ENCODE measurements at places on chromosomes 4 and X.

- no peaks in the 10 kb centered on the region for H3K36me3 ChIP-seq
- no peaks in the 10 kb centered on the region for H3K4me1 ChIP-seq
- no peak overlapping the region for H3K4me3 ChIP-seq
- no peak for DNase-seq
- no peaks in the 10 kb centered on the region for H3K27me3 ChIP-seq
These were observed 109.9 kb upstream of the SORBS2 start for GRCh38 chr4:185921583-185922555.

DNA sequence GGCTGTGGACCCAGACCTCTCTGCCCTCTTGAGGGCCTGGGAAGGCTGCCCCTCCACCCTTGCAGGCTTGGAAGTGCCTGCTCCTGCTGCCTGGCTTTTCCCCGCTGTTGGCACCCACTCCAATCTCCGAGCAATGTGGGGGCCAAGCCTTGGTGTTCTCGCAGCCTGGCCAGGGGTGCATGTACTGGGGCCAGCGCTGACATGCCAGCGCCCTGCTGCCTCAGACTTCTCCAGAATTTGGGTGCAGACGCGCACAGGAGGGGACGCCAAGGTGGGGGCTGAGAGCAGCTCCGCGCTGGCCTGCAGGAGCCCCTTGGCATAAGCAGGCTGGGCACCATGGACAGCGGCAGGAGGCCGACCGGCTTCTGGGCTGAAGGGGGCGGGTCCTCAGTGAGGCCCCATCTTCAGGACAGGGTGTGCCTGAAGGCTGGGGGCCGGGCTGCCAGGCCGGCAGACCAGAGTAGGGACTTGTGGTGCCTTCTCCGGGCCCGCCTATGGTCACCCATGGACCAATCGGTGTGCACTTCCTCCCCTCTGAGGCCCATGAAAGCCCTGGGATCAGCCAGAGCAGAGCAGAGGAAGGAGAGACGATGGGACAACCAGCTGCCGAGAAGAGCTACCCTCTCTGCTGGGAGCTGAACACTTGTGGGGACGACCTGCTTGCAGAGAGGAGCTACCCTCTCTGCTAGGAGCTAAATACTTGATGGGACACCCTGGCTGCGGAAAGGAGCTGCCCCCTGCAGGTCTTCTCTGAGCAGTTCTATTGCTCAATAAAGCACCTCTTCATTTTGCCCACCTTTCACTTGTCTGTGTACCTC lies 118.3 kb downstream of the DNAAF6 start:
- H3K36me3 ChIP-seq: no peaks in the 10 kb centered on the region
- peaks cover 26% of the 10 kb centered on the region for H3K27me3 ChIP-seq
- H3K4me3 ChIP-seq: no peak overlapping the region
- no peak overlapping the region for H3K27ac ChIP-seq
- no peaks in the 10 kb centered on the region for H3K4me1 ChIP-seq

DNA sequence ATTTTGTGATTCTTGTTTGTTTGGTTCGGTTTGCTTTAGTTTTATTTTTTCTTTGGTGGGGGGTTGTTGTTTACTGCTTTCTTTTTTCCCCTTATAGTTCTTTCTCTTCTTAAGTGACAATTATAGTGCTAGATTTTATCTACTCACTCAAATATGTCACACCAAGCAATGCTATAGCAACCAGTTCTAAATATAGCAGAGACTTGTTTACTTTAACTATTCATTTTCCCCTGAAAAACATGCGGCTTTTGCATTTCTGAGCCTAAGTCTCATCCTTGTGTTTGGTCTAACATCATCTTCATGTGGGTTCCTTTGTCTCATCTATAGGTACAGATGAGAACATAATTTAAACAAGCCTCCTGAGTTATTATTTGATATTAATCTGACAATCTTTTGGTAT lies 676.6 kb downstream of the FAT4 start:
- H3K4me1 ChIP-seq: no peaks in the 10 kb centered on the region
- DNase-seq: no peak
- H3K4me3 ChIP-seq: no peak overlapping the region
- H3K36me3 ChIP-seq: no peaks in the 10 kb centered on the region
- H3K27me3 ChIP-seq: no peaks in the 10 kb centered on the region

- H3K4me3 ChIP-seq: no peak overlapping the region
- H3K27me3 ChIP-seq: no peaks in the 10 kb centered on the region
- H3K4me1 ChIP-seq: peaks cover 5% of the 10 kb centered on the region
- no peaks in the 10 kb centered on the region for H3K36me3 ChIP-seq
These were observed 15.4 kb upstream of the JADE1 start for GRCh38 chr4:128793859-128794672.

DNA sequence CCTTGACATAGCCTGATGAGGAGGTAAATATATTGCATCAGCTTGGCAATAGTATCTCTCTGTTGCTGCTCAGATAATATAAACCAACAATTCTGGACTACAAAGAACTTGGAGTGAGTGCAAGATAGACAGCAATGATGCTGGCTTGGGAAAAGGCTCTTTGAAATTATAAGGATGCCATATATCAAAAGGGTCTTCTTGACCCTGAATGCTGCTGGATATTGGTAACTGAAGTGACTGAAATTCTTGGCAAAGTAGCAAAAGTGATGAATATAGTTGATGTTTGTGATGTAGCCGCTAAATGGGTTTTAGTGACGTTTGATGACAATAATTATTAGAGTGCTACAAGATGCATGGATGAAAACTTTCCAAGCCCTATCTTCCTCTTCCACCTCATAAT lies 1391.6 kb downstream of the ADGRL3 start:
- H3K36me3 ChIP-seq: no peaks in the 10 kb centered on the region
- no peak overlapping the region for H3K4me3 ChIP-seq
- H3K27me3 ChIP-seq: no peaks in the 10 kb centered on the region
- DNase-seq: no peak
- no peaks in the 10 kb centered on the region for H3K4me1 ChIP-seq
- H3K27ac ChIP-seq: no peak overlapping the region

- no peaks in the 10 kb centered on the region for H3K27me3 ChIP-seq
- DNase-seq: no peak
These were observed 21.4 kb upstream of the IL15 start for GRCh38 chr4:141614878-141615586.

DNA sequence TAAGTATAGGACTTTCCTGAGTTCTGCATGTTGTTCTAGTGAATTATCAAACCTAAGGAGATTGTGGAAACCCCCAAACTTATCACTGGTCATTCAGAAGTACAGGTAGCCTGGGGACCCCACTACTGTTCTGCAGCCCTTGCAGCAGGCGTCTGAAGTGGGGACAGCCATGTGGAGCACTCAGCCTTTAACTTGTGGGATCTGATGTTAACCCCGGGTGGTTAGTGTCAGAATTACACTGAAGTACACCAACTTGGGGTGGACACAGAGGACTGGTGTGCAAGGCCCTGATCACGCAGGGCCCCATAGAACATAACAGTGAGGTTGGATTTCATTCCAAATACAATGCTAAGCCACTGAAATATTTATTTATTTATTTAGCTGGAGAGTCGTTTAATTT lies 103.7 kb downstream of the SCD5 start:
- no peak overlapping the region for H3K27ac ChIP-seq
- no peak overlapping the region for H3K4me3 ChIP-seq
- no peaks in the 10 kb centered on the region for H3K27me3 ChIP-seq
- no peak for DNase-seq

- H3K27ac ChIP-seq: no peak overlapping the region
- no peaks in the 10 kb centered on the region for H3K36me3 ChIP-seq
- no peak overlapping the region for H3K4me3 ChIP-seq
- H3K4me1 ChIP-seq: no peaks in the 10 kb centered on the region
These were observed 129.5 kb downstream of the PACRGL start for GRCh38 chr4:20829617-20830357.

GRCh38 chrX:7214251-7214650 lies 66.3 kb upstream of the PUDP start:
- no peaks in the 10 kb centered on the region for H3K36me3 ChIP-seq
- H3K4me3 ChIP-seq: no peak overlapping the region
- H3K4me1 ChIP-seq: no peaks in the 10 kb centered on the region
- H3K27ac ChIP-seq: no peak overlapping the region

DNA sequence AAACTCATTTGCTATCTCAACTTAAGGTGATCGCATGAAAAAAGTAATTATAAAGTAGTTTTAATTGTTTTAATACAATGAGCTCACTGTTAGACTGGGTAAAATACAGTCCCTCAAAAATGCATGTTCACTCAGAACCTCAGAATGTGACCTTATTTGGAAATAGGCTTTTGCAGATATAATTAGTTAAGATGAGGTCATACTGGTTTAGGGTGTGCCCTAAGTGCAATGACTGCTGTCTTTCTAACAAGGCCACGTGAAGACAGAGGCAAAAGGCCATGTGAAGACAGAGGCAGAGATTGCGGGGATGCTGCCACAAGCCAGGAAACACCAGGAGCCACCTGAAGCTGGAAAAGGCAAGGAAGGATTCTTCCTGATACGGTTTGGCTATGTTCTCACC lies 262.1 kb downstream of the NKX6-1 start:
- H3K36me3 ChIP-seq: no peaks in the 10 kb centered on the region
- no peaks in the 10 kb centered on the region for H3K27me3 ChIP-seq
- H3K4me1 ChIP-seq: no peaks in the 10 kb centered on the region
- no peak overlapping the region for H3K27ac ChIP-seq
- H3K4me3 ChIP-seq: no peak overlapping the region

GRCh38 chr4:57075367-57075766 lies 34.8 kb downstream of the IGFBP7 start:
- no peak overlapping the region for H3K27ac ChIP-seq
- H3K36me3 ChIP-seq: no peaks in the 10 kb centered on the region
- peaks cover 9% of the 10 kb centered on the region for H3K4me1 ChIP-seq

- no peaks in the 10 kb centered on the region for H3K36me3 ChIP-seq
- H3K4me1 ChIP-seq: no peaks in the 10 kb centered on the region
- DNase-seq: no peak
- H3K27ac ChIP-seq: no peak overlapping the region
- H3K4me3 ChIP-seq: no peak overlapping the region
These were observed 22.3 kb downstream of the TMEM31 start for GRCh38 chrX:103733017-103733416.

GRCh38 chr4:164368894-164369293 lies 385.0 kb upstream of the SMIM31 start:
- DNase-seq: no peak
- no peaks in the 10 kb centered on the region for H3K27me3 ChIP-seq

- H3K27me3 ChIP-seq: peaks cover 5% of the 10 kb centered on the region
- no peaks in the 10 kb centered on the region for H3K4me1 ChIP-seq
- DNase-seq: no peak
- H3K4me3 ChIP-seq: no peak overlapping the region
These were observed 378.0 kb downstream of the CPXCR1 start for GRCh38 chrX:89124985-89125384.

- H3K4me3 ChIP-seq: peak overlapping the region; percentile 33
- peak overlapping the region; percentile 95 for H3K27ac ChIP-seq
- peaks cover 57% of the 10 kb centered on the region for H3K4me1 ChIP-seq
- no peaks in the 10 kb centered on the region for H3K27me3 ChIP-seq
- H3K36me3 ChIP-seq: no peaks in the 10 kb centered on the region
These were observed 2.0 kb downstream of the SETD7 start for GRCh38 chr4:139553751-139554641.

DNA sequence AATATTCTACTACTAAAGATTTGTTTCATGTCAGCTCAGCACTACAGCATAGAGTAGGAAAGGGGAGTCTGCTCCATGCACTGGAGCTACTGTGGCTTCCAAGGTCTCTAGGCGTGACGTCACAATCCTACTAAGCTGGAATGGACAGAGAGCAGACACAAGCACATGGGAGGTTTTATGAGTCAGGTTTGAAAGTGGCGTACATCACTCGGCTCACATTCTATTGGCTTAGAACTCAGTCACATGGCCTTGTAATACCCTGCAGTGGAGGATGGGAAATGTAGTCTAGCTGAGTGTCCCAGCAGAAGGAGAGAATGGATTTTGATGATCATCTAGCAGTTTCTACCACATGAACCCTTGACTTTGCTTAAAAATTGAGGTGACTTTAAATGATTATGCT lies 624.8 kb upstream of the ATOH1 start:
- peak; percentile 29 for DNase-seq
- no peak overlapping the region for H3K4me3 ChIP-seq
- H3K36me3 ChIP-seq: no peaks in the 10 kb centered on the region

DNA sequence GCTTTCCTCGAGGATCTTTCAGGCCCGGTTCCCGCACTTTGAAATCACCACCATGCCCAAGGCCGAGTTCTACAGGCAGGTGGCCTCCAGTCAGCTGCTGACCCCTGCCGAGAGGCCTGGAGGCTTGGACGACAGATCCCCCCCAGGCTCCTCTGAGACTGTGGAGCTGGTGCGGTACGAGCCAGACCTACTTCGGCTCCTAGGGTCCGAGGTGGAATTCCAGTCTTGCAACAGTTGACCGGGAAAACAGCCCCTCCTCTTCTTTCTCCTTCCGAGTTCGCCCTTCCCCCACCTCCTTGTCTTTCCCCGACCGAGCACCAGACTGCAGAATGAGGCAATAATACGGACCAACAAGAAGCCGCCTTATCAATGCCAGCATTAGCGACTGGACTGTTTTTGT lies 54.4 kb downstream of the ELF4 start:
- no peak for DNase-seq
- peaks cover 21% of the 10 kb centered on the region for H3K36me3 ChIP-seq
- H3K27ac ChIP-seq: no peak overlapping the region
- H3K27me3 ChIP-seq: peaks cover 8% of the 10 kb centered on the region
- H3K4me3 ChIP-seq: no peak overlapping the region

DNA sequence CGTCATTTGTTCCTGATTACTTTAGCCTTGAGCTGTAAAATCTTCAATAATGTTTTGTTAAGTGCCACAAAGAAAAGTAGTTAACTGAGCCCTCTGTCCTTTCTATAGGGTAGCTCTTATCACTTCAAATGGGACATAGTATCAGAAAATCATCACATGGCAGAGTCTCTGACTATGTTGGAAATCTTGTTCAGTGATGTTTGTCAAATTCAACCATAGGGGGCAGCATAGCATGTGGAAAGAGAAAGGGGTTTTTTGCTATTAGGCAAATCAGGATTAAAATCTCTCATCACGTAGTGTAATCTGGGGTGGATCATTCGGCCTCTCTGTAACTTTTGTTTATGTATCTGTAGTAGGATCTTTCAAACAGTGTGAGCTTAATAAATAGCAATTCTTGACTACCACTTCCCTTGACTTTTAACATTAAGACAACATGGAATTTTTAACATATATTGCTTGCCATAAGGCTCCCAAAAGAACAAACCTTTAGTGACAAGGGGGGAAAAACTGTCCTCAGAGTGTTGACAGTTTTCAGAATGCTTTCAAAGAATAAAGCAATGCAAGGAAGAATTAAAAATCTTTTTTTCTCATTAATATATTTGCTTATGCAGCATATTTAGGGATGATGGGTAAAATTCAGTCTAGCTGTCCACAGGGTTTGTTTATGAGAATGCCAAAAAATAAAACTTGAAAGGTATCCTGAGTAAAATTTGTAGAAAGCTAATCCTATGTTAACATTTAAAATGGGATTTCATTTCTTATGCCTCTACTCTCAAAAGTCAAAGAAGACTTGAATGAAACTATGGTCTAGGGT lies 127.2 kb downstream of the FBXW7 start:
- H3K36me3 ChIP-seq: no peaks in the 10 kb centered on the region
- H3K27ac ChIP-seq: no peak overlapping the region
- no peaks in the 10 kb centered on the region for H3K27me3 ChIP-seq
- no peak for DNase-seq

GRCh38 chr4:112152521-112152920 lies 7.3 kb downstream of the FAM241A start:
- H3K36me3 ChIP-seq: no peaks in the 10 kb centered on the region
- H3K4me3 ChIP-seq: no peak overlapping the region
- no peak overlapping the region for H3K27ac ChIP-seq
